Esophagus mucosa (tissue), 1 donor: ENCODE measurements at places on chromosomes 6 and 20.

GRCh38 chr6:157454762-157455714, 74.0 kb downstream of the ZDHHC14 start:
- ATAC-seq, result no peak

DNA sequence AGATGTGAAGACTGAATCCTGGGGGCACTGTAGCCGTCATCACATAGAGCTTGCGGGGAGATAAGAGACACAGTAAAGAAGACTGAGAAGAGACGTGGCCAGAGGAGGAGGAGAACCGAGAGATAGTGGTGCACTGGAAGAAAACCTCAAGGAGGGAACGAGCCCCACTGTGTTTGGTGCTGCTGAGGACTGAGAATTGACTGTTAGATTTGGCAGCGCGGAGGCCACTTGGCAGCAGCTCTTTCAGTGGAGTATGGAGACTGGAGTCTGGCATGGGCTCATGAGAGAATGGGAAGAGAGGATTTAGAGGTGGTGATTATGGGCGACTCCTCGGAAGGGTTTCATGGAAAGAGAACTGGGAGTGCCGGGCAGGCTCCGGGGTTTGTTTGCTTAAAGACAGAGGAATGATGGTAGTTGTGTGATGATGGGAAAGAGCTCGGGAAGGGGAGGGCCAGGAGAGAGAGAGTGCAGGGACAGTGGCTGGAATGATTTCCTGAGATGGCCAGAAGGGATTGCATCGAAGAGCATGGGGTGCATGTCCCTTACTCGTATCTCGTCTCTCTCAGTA, 18.0 kb downstream of the CDYL start:
- peak; percentile 25 for ATAC-seq

- peak; percentile 5 for ATAC-seq
Measured at GRCh38 chr20:62805711-62806382, 1.2 kb downstream of the OGFR start.

GRCh38 chr6:158064725-158065251, 83.1 kb downstream of the SYNJ2 start:
- no peak for ATAC-seq

- ATAC-seq, result no peak
Measured at GRCh38 chr6:6074190-6074589, 67.5 kb upstream of the NRN1 start.

- ATAC-seq, result no peak
Measured at GRCh38 chr20:38665094-38665493, 59.2 kb upstream of the SLC32A1 start.

- peak; percentile 62 for ATAC-seq
Measured at GRCh38 chr6:36682328-36683144, 4.0 kb downstream of the CDKN1A start.

DNA sequence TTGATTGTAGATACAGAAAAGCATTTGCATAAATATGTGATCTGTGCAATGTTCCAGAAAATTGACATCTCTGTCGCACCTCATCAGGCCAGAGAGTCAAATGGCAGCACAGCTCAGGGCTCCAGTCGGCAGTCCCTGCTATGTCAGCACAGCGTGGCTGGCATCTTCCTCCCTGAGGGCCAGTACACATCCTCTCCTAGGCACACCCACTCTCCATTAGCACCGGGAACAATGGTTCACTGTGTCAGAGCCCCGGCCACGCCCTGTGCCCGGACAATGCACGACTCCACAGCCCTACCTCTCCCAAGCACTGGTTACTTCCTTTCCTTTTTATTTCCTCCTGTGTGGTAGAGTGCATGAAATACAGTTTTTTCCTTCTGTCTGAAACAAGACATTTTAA, 114.9 kb downstream of the FOXC1 start:
- ATAC-seq, result peak; percentile 100

DNA sequence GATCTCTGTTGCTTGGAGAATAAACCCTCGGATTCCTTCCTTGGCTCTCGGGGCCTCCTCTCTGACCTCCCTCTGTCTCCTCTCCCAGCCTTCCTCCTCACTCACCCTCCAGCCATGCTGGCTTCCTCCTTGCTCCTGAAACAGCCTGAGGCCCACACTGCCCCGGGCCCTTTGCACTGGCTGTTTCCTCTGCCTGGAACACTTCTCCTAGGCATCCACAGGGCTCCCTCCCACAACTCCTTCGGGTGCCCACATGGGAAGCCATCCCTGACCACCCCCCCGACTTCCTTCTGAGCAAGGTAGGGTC, 87.7 kb downstream of the CEBPB start:
- ATAC-seq, result no peak

DNA sequence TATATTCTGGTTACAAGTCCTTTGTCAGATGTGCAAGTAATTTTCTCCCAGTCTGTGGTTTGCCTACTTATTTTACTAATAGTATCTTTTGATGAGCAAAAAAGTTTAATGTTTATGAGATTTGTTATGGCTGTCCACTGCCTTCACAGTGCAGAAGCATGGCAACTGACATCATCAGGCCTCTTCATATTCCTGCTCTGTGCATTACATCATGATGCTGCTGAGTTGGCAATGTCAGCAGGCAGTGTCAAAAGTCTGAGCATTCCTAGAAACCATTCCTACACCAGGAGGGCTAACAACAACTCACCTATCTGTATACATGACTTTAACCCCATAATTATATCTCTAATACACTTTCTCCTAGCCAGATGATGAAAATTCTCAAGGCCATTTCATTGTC, 10.8 kb upstream of the OR2B2 start:
- no peak for ATAC-seq

DNA sequence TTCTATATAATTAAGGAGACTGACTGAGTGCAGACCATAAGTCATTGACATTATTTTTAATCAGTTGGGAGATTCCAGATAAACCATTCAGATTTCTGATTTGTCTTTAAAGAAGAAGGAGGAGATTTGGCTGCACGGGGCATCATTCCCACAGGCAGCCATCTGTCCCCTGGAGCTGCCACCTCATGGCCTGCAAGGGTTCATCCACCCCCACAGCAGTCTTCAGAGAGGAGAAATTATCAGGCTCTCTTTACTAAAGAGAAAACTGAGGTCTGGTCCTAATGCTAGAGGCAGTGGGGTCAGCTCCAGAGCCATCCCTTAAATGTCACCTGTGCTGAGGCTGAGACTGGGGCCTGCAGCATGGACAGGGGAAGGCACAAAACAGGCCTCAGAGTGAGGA, 501.3 kb upstream of the SULF2 start:
- ATAC-seq, result no peak

DNA sequence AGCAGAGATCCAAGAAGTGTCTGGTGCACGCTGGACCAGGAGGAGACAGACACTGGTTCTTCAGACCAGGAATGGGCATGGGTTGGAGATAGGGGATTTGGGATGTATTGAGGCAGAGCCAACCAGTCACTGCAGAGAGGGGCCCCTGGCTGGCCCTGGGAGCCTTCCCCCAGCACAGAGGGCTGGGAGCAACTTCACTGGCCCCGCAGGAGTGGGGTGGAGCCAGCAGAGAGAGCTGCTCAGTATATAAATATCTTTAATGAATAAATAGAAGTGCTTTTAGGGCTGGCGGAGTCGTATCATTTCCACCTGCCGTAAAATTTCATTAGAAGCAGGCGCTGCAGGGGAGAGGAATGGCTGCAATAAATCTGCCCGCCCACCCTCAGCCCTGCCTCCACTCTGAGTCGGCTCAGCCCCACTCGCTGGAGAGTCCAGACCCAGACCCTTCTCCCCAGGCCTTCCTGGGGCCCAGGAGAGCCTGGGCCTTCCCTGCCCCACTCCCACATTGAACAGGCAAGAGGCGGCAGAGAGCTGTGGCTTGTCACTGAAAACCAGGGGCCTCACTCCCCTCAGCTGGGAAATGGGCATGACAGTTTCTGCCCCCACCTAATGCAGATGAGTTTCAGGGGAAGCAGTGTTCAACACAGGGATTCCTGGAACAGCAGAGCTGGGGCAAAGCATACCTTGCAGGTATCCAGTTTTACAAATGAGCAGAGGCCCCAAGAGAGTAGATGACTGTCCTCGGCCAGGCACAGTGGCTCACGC, 23.9 kb upstream of the VSTM2L start:
- ATAC-seq, result no peak

DNA sequence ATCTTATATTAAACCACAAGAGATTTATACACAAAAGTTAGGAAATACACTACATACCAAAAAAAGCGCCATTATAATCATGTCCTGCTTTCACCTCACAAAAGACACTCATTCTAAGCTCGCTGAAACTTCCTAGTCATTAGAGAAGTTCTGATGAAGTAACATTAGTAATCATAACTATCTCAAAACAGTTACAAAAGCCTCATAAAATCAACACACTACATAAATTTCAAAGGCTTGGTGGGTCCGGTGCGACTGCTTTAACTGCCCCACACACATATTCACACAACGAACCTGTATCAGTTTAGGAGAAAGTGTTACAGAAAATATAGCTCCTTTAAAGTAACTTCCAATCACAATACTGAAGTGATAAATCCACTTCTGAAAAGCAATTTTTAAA, 1.9 kb downstream of the PHIP start:
- ATAC-seq, result no peak

GRCh38 chr6:112156668-112157067, 69.3 kb downstream of the FAM229B start:
- ATAC-seq, result no peak

GRCh38 chr6:156718647-156719394, 58.4 kb upstream of the ARID1B start:
- peak; percentile 72 for ATAC-seq

DNA sequence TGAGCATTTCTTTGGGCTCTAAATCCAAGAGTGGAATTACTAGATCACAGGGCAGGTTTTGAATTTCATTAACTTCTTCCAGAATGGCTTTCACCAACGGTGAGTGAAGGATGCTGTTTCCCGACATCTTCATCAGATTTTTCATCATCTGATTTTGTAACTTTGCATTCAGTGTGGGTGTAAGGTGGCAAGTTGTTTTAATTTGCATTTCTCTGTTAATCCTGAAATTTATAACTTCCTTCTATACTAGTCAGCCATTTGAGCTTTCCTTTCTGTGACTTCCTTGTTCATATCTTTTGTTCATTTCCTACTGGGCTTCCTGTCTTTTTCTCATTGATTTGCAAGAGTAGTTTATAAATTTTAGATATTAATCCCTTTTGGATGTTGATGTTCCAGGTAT, 18.7 kb upstream of the HCK start:
- ATAC-seq, result no peak

- ATAC-seq, result no peak
Measured at GRCh38 chr6:112372226-112372806, 25.2 kb downstream of the RFPL4B start.

DNA sequence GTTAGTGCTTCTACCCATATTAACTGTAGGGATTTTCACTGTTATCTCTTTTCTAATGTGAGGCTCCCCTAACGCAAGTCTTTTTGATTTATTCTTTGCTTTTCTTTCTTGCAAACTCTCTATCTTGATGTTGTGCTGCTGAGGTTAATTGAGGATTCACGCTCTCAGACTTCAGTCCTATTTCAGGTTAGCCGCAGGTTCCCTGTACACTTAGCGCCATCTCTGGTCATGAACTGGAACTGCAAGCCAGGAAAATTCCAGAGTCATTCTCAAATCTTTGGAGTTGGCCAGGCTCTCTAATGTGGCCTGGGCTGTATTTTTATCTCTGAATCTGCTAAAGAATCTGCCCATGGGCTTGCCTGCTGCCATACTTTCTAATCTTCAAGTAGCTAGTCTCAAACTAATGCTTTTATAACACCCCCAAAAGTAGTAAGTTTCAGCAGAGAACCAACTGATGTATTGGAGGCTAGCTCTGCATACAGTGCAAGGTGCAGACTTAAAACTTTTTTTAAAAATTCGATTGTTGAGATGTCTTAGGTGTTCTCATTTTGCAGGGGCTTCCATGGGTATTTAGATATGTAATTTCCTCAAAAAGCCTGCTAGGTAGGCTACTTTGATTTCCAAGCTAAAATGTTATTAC, 91.1 kb upstream of the OPRM1 start:
- no peak for ATAC-seq

GRCh38 chr20:10605547-10606195, 68.1 kb downstream of the JAG1 start:
- ATAC-seq, result no peak

DNA sequence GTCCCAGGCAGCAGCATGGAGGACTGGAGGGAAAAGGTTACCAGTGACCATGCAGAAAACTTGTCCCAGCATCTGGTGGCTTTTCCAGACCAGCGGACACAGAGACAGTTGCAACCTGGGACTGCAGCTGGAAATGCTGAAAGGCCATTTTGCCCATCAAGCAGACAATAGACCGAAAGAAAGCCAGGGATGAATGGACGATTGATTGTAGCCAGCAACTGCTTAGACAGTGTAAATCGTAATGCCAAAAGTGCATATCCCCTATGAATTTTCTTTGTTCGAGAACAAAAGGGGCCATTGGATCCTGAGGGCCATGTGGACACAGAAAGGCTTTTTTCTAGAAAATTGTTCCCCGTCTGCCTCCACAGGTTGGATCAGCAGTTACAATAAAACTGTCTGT, 115.7 kb downstream of the MBOAT1 start:
- ATAC-seq, result no peak

GRCh38 chr6:160297310-160297709, 38.7 kb upstream of the SLC22A2 start:
- no peak for ATAC-seq

DNA sequence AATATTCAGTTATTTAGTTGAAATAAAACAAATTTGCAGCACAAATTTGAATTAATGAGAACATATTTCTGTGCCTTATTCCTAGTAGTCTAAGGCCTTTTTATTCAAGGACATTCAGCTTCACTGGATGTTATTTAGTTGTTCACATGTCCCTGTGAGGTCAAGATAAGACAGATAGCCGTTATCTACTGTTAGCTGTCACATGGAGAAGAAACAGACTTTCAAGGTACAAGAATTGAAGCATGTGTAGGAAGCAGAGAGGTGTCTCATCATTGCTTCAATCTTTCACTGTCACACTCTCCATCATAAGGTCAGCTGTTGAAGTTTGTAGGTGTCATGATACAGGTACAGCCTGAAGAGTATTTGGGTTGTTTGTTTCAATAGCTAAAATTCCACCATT, 112.9 kb upstream of the JAG1 start:
- no peak for ATAC-seq

DNA sequence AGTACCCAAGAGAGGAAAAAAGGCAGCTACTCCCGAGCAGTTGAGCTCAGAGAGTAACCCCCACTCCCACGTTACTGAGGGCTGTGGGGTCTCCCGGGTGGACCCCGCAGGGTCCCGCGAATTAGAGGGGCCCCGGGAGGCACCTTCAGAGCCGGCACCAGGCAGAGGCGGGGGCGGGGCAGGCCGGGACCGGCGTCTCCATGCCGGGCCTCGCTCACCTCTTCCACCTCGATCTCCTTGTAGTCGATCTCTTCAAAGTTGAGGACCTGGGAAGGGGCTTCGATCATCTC, 381 bp downstream of the MAP3K7 start:
- peak; percentile 51 for ATAC-seq

GRCh38 chr20:3839328-3839727, 7.3 kb upstream of the MAVS start:
- no peak for ATAC-seq
